ENCODE measurements at places on chromosomes 12 and 14.
A peak's percentile ranks its signal among the peaks of the same experiment; 100 is the strongest.

DNA sequence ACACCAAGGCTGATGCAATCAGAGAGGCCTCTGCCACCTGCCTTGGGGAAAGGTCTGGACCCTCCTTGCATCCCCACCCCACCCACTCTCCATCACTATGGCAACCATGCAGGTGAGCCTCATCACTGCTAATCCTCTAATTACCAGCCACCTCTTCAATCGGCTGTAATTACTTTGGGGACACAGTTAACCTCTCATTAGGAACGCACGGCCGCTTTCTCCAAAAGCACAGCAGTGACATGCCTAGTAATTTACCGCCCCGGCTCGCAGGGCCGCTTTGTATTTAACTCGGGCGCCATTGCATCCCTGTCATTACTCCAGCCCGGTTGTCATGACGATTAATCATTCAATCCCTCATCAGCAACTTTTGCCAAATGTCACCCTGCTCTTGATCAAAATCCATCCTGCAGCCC lies 36.3 kb upstream of the FAM222A start:
- no peak for DNase-seq

- DNase-seq, result no peak
Measured at GRCh38 chr12:4852308-4852707, 57.4 kb upstream of the KCNA1 start.

- DNase-seq, result no peak
Measured at GRCh38 chr12:89695100-89695499, 13.5 kb downstream of the ATP2B1 start.

GRCh38 chr12:29694002-29694401 lies 89.7 kb downstream of the TMTC1 start:
- DNase-seq, result no peak

- DNase-seq, result no peak
Measured at GRCh38 chr12:79938843-79939242, 3.9 kb upstream of the PPP1R12A start.

- no peak for DNase-seq
Measured at GRCh38 chr12:21324551-21324950, 10.2 kb downstream of the SLCO1A2 start.

DNA sequence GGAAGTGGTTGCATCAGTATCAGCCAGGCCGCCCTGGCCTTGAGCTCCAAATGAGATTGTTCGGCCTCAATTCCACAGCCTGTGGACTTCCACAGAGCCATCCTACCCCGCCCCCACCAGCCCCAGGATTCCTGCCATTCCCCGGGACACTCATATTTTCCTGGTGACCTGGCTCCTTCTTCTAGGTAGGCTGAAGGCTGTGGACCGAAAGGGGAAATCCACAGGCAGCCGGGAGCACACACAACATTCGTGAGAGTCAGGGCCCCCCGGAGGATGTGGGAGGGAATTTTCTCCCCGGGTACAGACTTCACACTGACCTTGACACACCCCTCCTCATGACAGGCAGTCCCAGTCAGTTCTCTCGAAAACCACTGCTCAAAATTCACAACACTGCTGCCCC lies 39.9 kb downstream of the RIN3 start:
- no peak for DNase-seq

DNA sequence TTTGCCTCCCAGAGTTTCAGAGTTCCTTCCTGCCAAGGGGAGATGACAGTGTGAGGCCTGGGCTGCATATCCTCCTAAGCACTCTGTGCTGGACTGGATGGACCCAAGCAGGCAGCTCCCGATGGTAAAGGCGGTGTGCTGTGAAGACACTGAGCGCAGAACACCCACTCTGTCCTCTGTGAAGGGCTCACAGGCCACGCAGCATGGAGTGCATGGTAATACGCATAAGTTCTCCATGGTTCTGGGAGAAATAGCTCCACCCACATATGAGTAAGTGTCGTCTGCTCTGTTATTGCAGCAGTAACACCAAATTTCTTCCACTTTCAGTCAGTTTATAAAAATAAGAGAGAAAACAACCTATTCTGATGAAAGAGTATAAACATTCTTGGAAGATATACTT lies 55.8 kb downstream of the TMEM30B start:
- no peak for DNase-seq

DNA sequence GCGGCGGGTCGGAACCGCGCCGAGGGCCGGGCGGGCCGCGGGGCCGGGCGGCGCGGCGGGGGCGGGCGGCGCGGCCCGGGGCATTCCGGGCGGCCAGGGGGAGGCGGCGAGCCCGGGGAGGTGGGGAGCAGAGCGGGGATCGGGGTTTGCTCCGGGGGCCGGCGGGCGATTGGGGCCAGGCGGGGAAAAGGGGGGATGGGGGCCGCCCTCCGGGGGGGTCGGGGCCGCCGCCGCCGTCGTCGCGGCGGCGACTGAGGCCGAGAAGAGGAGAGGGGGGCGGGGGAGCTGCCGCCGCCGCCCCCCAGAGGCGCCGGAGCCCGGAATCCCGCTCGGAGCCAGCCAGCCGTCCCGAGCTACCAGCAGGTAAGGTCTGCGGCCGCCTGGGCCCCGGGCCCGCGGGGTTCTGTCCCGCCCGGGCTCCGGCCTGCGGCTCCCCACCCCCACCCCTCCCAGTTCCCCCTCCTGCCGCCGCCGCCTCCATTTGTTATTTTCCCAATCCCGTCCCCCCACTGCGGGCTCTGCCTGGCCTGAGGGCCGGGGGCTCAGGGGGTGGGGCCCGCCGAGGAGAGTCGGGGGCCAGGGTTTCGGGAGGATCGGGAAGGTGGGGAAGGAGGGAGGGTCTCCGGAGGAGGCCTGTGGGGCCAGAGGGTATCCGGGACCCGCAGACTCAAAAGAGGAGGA lies 403 bp downstream of the ATN1 start:
- peak; percentile 40 for DNase-seq

DNA sequence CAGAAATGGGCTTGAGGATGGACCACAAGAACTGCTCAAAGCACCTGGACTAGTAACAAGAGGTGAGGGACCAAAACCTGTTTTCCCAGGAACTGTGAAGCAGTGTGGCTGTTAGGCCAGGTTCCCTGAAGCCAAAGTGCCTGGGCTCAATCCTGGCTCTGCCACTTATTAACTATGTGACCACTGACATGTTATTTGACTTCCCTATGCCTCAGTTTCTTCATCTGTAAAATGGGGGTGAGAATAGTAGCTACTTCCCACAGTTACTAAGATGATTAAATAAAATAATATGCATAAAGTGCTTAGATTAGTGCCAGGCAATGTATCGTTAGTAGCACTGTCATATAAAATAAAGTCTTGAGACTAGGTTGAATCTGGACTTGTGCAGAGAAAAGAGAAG lies 25.6 kb downstream of the SMUG1 start:
- DNase-seq, result no peak

GRCh38 chr12:51841727-51842126 lies 6.8 kb downstream of the FIGNL2 start:
- no peak for DNase-seq

DNA sequence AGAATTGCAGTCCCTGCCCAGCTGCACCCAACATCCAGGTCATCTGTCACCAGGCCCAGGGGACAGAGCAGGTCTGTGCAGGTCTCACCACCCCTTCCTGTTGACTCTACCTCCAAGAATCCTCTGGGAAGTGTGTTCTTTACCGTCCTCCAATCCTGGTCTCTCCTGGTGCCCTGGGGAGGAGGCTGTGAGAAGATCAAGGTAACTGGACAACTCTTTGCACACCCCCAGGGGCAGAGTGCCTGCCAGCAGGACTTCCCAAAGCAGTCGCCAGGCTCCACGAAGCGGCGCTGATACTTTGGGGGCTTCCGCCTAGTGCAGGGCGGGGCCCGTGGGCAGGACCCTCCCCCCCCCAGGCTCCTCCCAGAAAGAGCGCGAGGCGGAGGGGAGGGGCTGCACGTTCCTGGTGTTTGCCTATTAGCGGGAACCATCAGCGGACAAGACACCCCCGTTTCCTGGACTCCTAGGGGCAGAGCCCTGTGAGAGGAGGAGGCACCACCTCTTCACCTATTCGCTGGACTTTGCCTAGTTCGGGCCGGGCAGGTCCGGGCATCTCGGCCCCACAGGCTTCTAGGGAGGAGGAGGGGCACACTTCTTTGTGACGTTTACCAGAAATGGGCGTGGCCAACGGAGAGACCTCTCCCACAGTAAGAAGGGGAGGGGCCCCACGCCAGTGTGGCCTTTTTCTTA lies 918.0 kb downstream of the AACS start:
- DNase-seq, result no peak

DNA sequence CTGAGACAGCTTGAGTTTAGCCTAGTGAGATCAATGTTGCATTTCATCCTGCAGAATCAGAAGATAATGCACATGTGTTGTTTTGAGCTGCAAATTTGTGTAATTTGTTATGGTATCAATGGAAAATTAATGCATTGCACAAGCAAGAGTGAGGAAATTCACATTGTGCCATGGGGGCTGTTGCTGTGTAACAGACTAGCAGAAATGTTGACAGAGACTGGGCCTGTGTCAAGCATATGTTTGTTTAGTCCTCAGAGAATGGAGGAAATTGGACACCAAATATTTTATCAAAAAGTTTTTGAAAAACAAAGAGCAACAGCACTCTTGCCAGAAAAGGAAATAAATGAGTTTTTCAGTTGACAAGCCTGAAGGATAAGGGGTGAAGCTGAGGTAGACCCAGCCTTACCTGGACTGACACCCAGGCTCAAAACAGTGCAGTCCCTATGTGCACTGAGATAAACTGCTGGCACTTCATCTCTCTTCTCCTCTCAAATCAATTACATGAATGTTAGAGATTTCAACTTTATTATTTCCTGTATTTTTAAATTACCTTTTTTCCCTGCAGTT lies 1150.0 kb downstream of the FSCB start:
- no peak for DNase-seq

DNA sequence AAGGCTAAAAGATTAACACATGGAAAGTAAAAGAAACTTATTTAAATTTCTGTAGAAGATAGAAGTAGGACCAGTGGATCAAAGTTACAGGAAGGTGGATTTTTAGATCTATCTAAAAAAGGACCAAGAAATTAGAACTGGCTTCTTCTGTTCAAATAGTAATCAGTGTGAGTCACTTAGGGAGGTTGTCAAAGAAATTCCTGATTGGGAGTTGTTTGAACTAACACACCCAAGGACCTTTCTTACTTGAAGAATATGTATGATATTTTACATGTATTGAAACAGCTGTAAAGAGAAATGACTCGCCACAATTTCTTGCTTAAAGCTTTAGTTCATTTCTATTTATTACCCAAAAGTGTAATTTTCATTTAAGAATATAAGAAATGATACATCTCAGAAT lies 256.9 kb downstream of the RAD51B start:
- no peak for DNase-seq

DNA sequence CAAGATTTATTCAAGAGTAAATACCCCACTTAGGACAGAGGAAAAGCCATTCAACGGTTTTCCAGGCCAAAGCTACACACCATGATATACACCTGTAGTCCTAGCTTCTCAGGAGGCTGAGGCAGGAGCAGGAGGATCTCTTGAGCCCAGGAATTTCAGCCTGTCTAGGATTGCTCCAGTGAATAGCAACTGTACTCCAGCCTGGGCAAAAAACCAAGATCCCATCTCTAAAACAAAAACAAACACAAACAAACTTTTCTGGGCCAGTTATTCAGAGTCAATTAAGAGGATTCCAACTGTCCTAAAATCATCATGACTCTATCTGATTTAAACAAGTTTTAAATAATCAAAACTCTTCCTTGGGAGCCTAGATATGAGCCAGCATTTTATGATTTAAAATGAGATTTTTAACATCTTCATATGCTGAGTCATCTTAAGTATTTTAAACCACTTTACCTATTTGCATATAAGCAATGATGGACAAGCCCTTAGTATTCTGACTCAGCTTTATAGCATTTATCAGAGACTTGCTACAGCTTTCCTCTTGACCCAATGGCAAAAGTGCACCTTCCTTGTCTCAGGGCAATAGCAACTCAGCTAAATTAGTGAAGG lies 77.1 kb downstream of the KCNMB4 start:
- no peak for DNase-seq

DNA sequence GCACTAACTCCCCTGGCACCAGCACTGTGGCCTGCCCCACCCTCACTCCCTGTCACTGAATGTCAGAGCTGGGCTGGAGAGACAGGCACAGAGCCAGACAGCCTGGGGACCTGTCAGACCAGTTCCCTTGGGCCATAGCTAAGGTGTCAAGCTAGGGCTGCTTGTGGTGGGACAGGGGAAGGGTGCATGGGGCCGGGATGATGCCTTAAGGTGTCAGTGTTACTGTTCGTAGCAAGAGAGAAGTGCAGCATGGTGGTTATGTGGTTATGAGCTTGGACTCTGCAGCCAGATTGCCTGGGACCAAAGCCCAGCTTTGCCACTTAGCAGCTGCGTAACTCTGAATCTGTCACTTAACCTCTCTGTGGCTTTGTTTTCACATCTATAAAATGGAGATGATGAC lies 3.8 kb downstream of the RAPGEF3 start:
- no peak for DNase-seq

DNA sequence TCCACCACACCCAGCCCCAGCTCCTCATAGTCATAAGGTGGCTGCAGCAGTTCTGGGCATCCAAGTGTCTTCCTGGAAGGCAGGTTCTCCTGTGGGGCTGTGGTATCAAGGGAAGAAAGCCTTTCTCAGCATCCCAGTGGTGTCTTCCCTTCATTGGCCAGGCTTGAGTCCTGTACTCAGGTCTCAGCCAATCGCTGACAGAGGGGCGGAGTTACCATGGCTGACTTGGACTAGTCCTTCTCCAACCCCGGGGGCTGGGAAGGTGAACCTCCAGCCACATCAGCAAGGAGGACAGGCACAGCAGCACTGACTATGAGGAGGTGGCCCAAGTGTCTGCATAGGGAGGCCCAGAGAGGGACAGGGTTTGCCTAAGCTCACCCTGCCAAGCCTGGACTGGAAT lies 64.0 kb upstream of the SLC24A4 start:
- DNase-seq, result no peak

- DNase-seq, result no peak
Measured at GRCh38 chr12:52927964-52928363, 21.0 kb upstream of the KRT18 start.

DNA sequence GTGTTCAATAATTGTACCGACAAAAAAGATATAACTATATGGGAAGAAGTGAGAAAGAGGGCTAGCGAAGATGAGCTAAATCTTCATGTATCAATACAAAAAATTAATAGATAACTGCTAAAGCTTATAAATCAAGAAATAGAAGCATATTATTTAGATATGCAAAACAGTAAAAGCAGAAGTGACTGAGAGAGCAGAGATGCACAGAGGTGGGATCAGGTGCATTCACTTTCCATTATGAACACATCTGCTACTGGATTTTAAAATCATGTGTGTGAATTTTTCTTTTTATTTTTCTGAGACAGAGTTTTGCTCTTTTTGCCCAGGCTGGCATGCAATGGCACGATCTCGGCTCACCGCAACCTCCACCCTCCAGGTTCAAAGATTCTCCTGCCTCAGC lies 33.4 kb downstream of the GUCY2C start:
- no peak for DNase-seq

- DNase-seq, result no peak
Measured at GRCh38 chr14:70897464-70897863, 9.8 kb upstream of the PCNX1 start.

- DNase-seq, result peak; percentile 2
Measured at GRCh38 chr12:16531621-16532020, 74.3 kb downstream of the LMO3 start.

- DNase-seq, result no peak
Measured at GRCh38 chr14:103735815-103736545, 20.4 kb downstream of the ZFYVE21 start.

GRCh38 chr12:50515587-50515986 lies 10.8 kb downstream of the DIP2B start:
- no peak for DNase-seq

GRCh38 chr12:59517522-59517921 lies 78.3 kb upstream of the SLC16A7 start:
- no peak for DNase-seq

All from CD4-positive, alpha-beta T cell treated with Interleukin-17A for 4 hours (primary cell).